ENCODE measurements at places on chromosomes 16 and 17.

DNA sequence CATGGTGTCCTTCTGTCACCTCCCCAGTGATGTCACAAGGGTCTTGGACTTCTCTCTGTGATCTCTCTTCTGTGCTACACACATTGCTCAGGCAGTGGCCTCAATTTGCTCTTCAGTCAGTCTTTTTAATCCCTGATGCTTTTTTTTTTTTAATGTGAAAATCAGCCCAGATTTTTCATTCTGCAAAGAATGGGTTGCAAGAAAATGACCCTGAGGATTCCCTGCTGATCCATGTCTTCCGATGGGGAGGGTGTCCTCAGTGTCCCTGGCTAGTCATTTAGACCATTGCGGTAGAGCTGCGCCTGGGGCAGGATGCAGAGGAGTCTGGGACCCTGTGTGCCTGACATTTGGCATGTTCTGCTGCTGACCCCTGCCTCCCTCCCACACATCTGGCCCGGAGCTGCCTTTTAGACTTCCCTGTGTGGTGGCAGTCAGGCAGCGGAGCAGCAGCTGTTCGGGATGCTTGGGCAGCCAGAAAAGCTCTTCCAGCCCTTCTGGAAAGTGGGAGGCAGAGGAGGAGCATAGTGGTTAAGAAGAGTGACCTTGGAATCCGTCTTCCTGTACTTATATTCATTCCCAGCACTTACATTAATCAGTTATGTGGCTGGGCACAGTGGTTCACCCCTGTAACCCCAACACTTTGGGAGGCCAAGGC, 12.3 kb downstream of the GPT2 start:
- no peak for DNase-seq

GRCh38 chr16:21943571-21943970, 9.6 kb upstream of the UQCRC2 start:
- no peak for DNase-seq

DNA sequence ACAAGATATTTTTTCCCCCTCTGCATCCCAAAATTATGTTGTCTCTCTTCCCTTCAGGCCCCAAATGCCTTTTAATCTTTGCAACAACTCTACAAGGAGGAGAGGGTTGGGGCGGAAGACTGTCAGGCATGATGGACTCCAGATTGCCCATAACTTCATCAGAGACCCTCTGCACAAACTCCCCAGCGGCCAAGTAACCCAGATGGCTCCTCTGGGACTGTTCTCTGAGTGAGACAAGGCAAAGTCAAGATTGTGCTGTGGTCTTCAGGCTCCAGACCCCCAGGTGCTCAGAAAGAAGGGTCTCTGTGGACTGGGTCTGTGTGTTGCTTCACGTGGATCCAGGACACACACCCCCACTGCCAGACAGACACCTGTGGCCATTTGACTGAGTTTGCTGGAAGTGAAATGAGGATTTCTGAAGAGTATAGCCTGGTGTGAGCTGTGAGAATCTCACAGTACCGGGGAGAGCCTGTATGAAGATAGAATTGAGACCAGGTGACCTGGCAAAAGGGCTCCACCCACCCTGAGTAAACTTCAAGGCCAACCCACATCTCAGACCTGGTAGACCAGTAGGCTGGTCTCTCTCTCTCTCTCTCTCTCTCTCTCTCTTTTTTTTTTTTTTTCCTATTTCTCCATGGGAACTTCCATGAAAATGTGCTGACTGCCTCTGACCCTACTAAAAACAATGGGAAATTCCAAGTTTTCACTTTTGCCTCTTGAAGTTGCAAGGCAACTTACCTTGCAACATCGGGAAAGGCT, 354.1 kb downstream of the SOX9 start:
- no peak for DNase-seq

- DNase-seq = no peak
Observed at GRCh38 chr17:13598353-13599167, 3.2 kb downstream of the HS3ST3A1 start.

GRCh38 chr16:70271696-70272095, 17.6 kb downstream of the AARS1 start:
- no peak for DNase-seq

GRCh38 chr17:50346313-50347116, 589 bp downstream of the XYLT2 start:
- DNase-seq = peak; percentile 80

- DNase-seq = no peak
Observed at GRCh38 chr17:37295888-37296287, 79.9 kb upstream of the C17orf78 start.

- DNase-seq = no peak
Observed at GRCh38 chr17:14329900-14330491, 29.1 kb downstream of the HS3ST3B1 start.

DNA sequence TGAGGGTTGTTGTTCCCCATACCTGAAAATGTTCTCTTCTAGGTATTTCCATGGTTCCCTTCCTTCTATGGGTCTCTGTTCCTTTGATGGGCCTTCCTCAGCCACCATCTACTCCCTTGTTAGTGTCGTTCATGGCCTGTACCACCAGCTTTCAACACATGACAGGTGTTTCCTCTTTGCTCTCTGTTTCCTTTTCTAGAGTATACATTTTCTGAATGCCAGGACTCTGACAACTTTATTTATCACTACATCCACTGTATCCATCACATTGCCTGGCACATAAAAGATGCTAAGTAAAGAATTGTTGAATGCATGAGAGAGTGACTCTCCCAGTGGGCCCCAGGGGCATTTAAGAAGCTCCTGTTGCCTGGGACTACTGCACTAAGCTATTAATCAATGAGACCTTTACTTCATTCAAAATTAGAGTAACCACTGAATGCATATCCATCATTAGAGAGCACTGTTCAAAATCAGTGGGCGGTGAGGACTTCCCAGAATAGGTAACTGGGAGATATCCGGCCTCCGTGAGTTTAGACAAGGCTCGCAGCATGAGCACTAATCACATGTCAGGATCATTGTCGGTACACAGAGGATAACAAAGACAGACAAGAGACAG, 255.0 kb downstream of the CBLN1 start:
- no peak for DNase-seq

GRCh38 chr17:65936013-65936412, 255.9 kb downstream of the CEP112 start:
- DNase-seq = no peak

GRCh38 chr17:79645022-79645776, 34.3 kb upstream of the RBFOX3 start:
- peak; percentile 50 for DNase-seq

DNA sequence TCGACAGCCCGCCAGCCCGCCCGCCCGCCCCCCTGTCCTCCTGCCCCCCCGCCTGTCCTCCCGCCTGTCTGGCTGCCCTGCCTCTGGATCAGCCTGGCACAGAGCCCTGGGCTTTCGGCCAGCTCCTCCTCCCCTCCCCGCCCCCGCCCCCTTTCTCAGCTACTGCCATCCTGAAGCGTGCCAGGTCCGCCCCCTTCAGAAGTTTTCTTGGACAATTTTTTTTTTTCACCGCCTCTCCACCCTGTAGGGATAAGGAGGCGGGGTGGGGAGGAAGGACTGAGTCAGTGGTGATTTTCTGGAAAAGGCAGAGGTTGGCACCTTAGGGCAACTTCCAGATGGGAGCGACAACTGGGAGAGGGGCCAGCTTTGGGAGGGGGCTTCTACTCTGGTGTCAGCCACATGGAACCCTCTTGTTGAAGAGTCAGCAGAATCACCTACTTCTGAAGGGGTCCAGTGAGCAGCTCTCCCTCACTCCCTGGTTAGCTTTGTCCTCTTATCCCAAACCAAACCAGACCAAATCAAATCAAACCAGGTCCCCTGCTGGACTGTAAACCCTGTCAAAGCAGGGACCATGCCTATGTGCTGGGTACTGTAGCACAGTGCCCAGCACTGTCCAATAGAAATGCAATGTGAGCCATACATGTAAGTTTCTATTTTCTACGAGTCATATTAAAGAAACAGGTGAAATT, 19.7 kb downstream of the IGF2BP1 start:
- peak; percentile 69 for DNase-seq
